ENCODE measurements at places on chromosomes 5 and 9. TPM values are rescaled to one million over a fixed set of nuclear protein-coding genes. Genes with fewer than 3 reads are reported as not detected.

GRCh38 chr5:167821151-167821550, 470.3 kb upstream of the WWC1 start:
- H3K36me3 ChIP-seq: no peaks in the 10 kb centered on the region
- no peak overlapping the region for H3K27ac ChIP-seq
- no peaks in the 10 kb centered on the region for H3K4me1 ChIP-seq
- no peak overlapping the region for H3K4me3 ChIP-seq

- no peaks in the 10 kb centered on the region for H3K36me3 ChIP-seq
- no peaks in the 10 kb centered on the region for H3K4me1 ChIP-seq
- no peaks in the 10 kb centered on the region for H3K27me3 ChIP-seq
- H3K4me3 ChIP-seq: no peak overlapping the region
- no peak for DNase-seq
Observed at GRCh38 chr5:137191179-137191578, 307.9 kb downstream of the SPOCK1 start.

DNA sequence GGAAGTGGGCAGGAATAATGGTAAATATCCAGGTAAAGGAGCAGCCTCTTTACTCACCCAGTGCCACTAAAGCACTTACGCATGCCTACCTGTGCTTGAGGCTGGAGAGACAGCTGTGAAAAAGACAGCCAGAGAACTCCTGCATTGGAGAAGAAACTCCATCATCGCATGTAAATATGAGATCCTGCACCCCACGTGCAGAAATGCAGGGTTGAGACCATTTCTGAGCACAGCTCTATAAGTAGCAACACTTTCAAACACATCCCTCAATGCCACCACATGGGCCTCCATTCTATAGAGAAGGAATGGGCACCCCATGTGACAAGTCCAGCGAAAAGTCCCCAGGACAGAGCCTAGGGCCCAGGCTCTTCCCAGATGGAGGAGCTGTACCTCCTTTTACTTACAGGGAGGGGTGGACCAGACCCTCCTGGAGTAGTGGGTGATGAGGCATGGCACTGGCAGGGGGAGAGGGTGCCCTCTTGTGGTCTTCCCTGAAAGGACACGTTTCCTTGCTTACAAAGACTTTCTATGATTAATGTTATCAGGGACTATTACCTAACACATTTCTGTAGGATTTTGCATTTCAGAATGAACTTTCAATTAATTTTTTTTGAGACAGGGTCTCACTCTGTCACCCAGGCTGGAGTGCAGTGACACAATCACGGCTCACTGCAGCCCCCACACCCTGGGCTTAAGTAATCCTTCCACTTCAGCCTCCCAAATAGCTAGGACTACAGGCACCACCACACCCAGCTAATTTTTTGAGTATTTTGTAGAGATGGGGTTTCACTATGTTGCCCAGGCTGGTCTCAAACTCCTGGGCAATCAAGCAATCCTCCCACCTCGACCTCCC, 55.3 kb upstream of the IL17B start:
- DNase-seq: peak; percentile 68
- no peaks in the 10 kb centered on the region for H3K36me3 ChIP-seq
- no peak overlapping the region for H3K27ac ChIP-seq
- peaks cover 7% of the 10 kb centered on the region for H3K4me1 ChIP-seq
- no peak overlapping the region for H3K4me3 ChIP-seq

DNA sequence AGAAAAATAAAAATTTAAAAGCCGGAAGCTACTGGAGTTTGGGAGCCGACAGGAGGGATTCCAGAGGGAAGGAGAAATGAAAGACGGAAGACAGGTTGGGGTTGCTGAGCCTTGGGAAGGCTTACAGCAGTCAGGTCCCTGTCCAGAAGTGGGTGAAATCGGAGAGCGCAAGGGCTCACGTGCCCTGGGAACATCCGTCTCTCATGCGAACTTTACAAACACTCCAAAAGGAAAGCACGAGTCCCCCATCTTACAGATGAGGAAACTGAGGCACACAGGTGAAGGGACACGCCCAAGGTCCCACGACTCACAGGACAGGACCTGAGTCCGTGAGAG, 347 bp upstream of the OLFML2A start:
- H3K27me3 ChIP-seq: no peaks in the 10 kb centered on the region
- peaks cover 11% of the 10 kb centered on the region for H3K4me1 ChIP-seq
- no peaks in the 10 kb centered on the region for H3K36me3 ChIP-seq
- peak overlapping the region; percentile 65 for H3K4me3 ChIP-seq

DNA sequence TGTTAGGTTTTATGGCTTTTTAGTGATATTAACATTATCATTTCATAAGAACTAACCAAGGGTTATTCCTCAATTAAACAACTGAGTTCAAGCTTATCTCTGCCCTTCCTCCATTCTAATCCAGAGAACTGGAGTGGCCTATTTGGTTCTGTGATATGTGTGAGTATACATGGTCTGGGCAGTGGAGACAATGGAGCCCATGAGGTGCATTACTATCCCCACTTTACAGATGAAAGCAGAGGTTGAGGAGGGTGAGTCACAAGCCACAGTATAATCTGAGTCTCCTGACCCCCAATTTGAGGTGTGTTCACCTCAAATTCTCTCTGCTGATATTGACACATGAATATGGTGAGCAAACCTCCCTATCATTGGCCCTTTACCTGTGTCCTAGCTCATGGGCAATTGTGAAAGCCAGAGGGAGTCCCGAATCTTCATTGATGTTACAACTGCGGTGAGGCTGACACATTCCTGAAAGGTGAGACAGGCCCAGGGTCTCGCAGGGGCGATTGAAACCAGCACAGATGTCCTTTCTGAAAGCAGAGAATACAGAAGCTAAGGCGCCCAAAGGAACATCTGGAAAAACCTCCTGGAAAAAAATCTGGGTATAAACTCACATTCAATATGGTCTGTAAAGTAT, 217.2 kb downstream of the TARS1 start:
- no peak for DNase-seq
- H3K27me3 ChIP-seq: no peaks in the 10 kb centered on the region
- no peaks in the 10 kb centered on the region for H3K4me1 ChIP-seq
- no peak overlapping the region for H3K27ac ChIP-seq
- no peak overlapping the region for H3K4me3 ChIP-seq

DNA sequence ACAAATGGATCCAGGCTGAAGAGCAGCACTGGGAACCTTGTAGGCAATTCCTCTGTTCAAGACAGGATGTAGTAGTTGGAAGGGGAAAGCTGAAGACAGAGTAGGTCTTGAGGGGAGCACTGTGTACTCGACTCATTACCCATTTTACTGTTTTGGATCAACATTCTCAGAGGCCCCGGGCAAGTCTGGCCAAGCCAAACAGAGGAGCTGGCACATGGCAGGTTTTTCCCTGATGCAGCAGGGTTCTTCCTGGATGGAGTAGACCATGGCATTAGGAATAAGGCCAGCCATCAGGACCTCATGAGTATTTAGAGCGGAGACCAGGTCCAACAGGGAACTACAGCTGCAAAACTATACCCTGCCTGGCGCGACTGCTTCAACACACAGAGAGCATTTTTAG, 4.4 kb downstream of the SVEP1 start:
- H3K4me3 ChIP-seq: no peak overlapping the region
- H3K36me3 ChIP-seq: no peaks in the 10 kb centered on the region
- H3K27ac ChIP-seq: no peak overlapping the region
- no peaks in the 10 kb centered on the region for H3K27me3 ChIP-seq
- no peaks in the 10 kb centered on the region for H3K4me1 ChIP-seq
- DNase-seq: no peak

DNA sequence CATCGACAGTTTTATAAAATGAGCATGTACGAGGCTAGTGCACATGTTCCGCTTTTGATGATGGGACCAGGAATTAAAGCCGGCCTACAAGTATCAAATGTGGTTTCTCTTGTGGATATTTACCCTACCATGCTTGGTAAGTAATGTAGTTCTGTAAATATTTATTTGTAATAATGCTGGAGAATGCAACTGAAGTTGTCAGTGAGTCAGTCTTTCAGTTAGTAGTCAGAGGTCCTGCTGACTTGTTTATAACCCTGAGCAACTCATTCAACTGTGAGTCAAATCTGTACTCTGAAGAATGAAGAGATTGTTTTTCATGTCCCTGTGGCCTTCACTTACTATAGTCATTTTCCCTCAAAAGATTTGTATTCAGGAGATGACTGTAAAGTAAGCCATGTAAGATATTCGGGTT, 28.4 kb upstream of the GPR150 start:
- H3K4me3 ChIP-seq: no peak overlapping the region
- no peaks in the 10 kb centered on the region for H3K27me3 ChIP-seq
- no peak overlapping the region for H3K27ac ChIP-seq
- H3K36me3 ChIP-seq: no peaks in the 10 kb centered on the region
- H3K4me1 ChIP-seq: no peaks in the 10 kb centered on the region
- no peak for DNase-seq

GRCh38 chr5:67997148-67997547, 218.4 kb upstream of the PIK3R1 start:
- H3K36me3 ChIP-seq: no peaks in the 10 kb centered on the region
- DNase-seq: no peak
- peaks cover 3% of the 10 kb centered on the region for H3K4me1 ChIP-seq
- no peak overlapping the region for H3K4me3 ChIP-seq

- no peak for DNase-seq
- H3K27me3 ChIP-seq: no peaks in the 10 kb centered on the region
- H3K4me3 ChIP-seq: no peak overlapping the region
- H3K36me3 ChIP-seq: no peaks in the 10 kb centered on the region
- no peak overlapping the region for H3K27ac ChIP-seq
- H3K4me1 ChIP-seq: peaks cover 9% of the 10 kb centered on the region
Observed at GRCh38 chr5:102799017-102799416, 43.9 kb downstream of the PAM start.

- no peaks in the 10 kb centered on the region for H3K27me3 ChIP-seq
- no peak overlapping the region for H3K4me3 ChIP-seq
- no peak overlapping the region for H3K27ac ChIP-seq
- H3K4me1 ChIP-seq: peaks cover 3% of the 10 kb centered on the region
- H3K36me3 ChIP-seq: no peaks in the 10 kb centered on the region
Observed at GRCh38 chr5:96064877-96065276, 103.2 kb upstream of the ELL2 start.

- no peak for DNase-seq
- no peaks in the 10 kb centered on the region for H3K4me1 ChIP-seq
- H3K36me3 ChIP-seq: no peaks in the 10 kb centered on the region
- H3K27me3 ChIP-seq: no peaks in the 10 kb centered on the region
- H3K4me3 ChIP-seq: no peak overlapping the region
- no peak overlapping the region for H3K27ac ChIP-seq
Observed at GRCh38 chr5:125452991-125453390, 706.6 kb upstream of the ZNF608 start.

GRCh38 chr5:77514457-77514856, 22.3 kb upstream of the WDR41 start:
- no peaks in the 10 kb centered on the region for H3K4me1 ChIP-seq
- H3K27ac ChIP-seq: no peak overlapping the region
- DNase-seq: no peak

GRCh38 chr9:34374905-34375552, 1.7 kb downstream of the MYORG start:
- no peaks in the 10 kb centered on the region for H3K36me3 ChIP-seq
- DNase-seq: no peak
- no peaks in the 10 kb centered on the region for H3K27me3 ChIP-seq
- H3K4me3 ChIP-seq: no peak overlapping the region
- H3K27ac ChIP-seq: no peak overlapping the region
- H3K4me1 ChIP-seq: peaks cover 6% of the 10 kb centered on the region

- H3K27ac ChIP-seq: no peak overlapping the region
- DNase-seq: no peak
- no peaks in the 10 kb centered on the region for H3K36me3 ChIP-seq
- no peaks in the 10 kb centered on the region for H3K27me3 ChIP-seq
- H3K4me3 ChIP-seq: no peak overlapping the region
Observed at GRCh38 chr5:61257421-61257820, 74.6 kb upstream of the ZSWIM6 start.

DNA sequence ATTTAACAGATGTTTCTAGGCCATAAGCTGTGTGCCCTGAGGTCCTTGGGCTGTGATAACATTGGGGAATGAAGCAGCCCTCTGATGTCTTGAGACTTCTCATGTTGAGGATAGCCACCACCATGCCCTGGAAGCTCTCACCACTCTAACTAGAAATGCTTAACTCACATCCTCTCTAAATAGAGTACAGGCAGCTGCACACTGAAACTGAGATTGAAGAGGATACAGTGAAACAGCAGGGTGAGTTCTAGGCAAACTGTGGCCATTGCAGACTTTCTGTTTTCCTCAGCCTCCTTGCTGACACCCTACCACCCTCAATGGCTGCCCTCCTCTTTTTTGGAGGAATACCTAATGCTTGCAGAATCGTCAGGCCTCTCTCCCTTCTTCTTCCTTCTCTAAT, 22.4 kb downstream of the UTP15 start:
- DNase-seq: no peak
- H3K4me1 ChIP-seq: peaks cover 3% of the 10 kb centered on the region
- H3K4me3 ChIP-seq: no peak overlapping the region
- H3K27ac ChIP-seq: no peak overlapping the region

- H3K27ac ChIP-seq: no peak overlapping the region
- peaks cover 6% of the 10 kb centered on the region for H3K4me1 ChIP-seq
- no peak for DNase-seq
- no peak overlapping the region for H3K4me3 ChIP-seq
Observed at GRCh38 chr5:6705959-6706358, 7.3 kb upstream of the TENT4A start.

DNA sequence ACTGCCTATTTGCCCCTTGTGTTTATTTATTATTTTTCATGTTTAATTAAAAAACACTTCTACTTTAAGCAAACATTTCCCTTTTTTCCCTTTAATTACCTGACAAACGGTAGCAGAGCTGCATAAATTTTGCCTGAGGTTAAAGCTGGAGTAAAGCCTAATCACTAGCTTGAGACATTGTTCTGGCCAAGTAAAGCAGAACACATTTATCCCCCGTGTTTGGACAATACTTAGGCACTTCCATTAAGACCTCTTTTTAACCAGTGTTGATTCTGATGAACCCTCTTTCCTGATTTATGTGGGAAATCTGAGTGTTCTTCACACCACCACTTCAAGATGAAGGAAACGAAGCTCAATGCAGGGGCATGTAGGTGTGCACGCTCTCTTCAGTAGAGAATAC, 54.5 kb downstream of the BNC2 start:
- H3K27ac ChIP-seq: no peak overlapping the region
- no peaks in the 10 kb centered on the region for H3K27me3 ChIP-seq
- peaks cover 7% of the 10 kb centered on the region for H3K4me1 ChIP-seq
- no peak for DNase-seq

The CBY3 gene
- total RNA-seq: not detected

The GPR150 gene
- total RNA-seq: not detected

The LECT2 gene
- total RNA-seq: not detected

The TMEM174 gene
- total RNA-seq: not detected

The SPINK7 gene
- not detected for total RNA-seq

The SLC46A2 gene
- total RNA-seq: 0.95 TPM

Data from ovary (tissue), 10 donors.